Progenitor cell of endocrine pancreas (in vitro differentiated cells): ENCODE measurements at places on chromosomes 5 and 9.

DNA sequence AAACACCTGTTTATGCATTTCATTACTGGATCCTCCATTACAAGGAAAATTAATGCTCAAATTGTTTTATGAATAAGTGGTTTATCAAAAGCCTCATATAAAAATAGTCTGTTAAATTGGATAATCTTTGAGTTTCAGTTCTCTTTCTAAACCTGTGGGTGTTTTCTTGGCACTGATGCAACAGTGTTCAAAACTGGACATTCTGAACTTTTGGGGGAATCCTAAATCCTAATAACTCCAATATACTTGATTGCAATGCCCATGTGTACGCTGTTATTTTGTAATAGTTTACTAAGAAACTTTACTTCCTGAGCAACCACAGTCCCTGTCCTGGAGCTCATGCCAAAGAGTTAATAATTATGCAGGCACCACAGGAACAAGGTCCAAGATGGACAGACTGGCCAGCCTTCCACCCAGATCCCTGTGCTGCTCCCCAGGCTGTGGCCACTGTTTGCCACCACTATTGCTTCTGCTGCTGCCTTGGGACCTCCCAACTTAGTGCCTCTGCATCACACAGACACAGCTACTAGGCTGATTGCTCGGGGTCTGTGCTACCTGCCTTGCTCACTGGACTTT, 14.0 kb downstream of the IRGM start:
- DNase-seq: no peak

GRCh38 chr9:95092262-95093072, 225.0 kb downstream of the FANCC start:
- DNase-seq: no peak

DNA sequence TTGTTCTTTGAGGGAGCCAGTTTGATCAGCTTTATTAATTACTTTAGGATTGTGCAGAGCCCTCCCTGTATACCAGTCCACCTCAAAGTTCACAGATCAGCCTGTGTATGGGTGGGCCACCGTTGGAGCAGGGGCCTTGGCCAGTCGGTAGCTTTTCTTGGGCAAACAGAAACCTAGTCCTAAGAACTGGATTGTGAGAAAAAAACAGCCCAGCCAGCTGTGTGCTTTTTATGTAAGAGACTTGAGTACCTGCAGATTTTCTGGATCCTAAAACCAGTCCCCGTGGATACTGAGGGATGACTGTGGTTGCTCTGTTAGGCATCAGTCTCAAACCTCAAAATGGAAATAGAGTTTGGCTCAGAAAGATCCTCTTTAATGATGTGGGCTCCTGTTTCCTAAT, 24.8 kb upstream of the ROPN1L start:
- DNase-seq: no peak

- DNase-seq: no peak
These were observed 98.1 kb upstream of the ALDH1B1 start for GRCh38 chr9:38294220-38294960.

GRCh38 chr9:34176089-34176488, 2.8 kb upstream of the UBAP1 start:
- DNase-seq: no peak

GRCh38 chr9:32339424-32339823, 45.0 kb upstream of the ACO1 start:
- DNase-seq: no peak

GRCh38 chr9:106930477-106930876, 67.5 kb downstream of the ZNF462 start:
- no peak for DNase-seq
